MCF 10A (cell line): ENCODE measurements at places on chromosomes 1 and 21.

- H3K4me3 ChIP-seq: no peak overlapping the region
- peak; percentile 79 for DNase-seq
- H3K4me1 ChIP-seq: peaks cover 19% of the 10 kb centered on the region
Observed at GRCh38 chr1:154483941-154484803, 17.8 kb upstream of the TDRD10 start.

DNA sequence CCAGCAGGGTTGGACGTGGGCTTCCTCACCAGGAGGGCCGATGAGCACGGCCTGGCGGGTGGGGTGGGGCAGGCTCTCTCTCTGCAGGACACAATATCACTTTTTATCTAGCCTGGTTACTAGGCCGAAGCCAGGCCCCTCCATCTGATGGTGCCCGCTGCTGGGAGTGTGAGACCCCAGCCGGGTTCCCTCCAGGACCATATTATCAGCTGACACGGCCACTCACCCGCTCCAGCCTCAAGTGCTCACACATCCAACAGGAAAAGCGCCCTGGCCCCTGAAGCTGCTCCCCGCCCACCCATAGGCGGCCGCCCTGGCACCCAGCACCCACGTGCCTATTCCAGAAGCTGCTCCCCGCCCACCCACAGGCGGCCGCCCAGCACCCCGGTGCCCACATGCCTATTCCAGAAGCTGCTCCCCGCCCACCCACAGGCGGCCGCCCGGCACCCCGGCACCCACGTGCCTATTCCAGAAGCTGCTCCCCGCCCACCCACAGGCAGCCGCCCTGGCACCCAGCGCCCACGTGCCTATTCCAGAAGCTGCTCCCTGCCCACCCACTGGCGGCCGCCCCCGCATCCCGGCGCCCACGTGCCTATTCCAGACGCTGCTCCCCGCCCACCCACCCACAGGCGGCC, 5.0 kb downstream of the SLC19A1 start:
- H3K27me3 ChIP-seq: no peaks in the 10 kb centered on the region
- no peaks in the 10 kb centered on the region for H3K36me3 ChIP-seq
- peaks cover 5% of the 10 kb centered on the region for H3K4me1 ChIP-seq
- H3K27ac ChIP-seq: no peak overlapping the region
- no peak for DNase-seq
- no peak overlapping the region for H3K4me3 ChIP-seq

GRCh38 chr1:84688463-84689061, 1.7 kb downstream of the SSX2IP start:
- peak; percentile 26 for DNase-seq
- H3K36me3 ChIP-seq: peaks cover 6% of the 10 kb centered on the region
- H3K27ac ChIP-seq: no peak overlapping the region
- H3K27me3 ChIP-seq: no peaks in the 10 kb centered on the region

DNA sequence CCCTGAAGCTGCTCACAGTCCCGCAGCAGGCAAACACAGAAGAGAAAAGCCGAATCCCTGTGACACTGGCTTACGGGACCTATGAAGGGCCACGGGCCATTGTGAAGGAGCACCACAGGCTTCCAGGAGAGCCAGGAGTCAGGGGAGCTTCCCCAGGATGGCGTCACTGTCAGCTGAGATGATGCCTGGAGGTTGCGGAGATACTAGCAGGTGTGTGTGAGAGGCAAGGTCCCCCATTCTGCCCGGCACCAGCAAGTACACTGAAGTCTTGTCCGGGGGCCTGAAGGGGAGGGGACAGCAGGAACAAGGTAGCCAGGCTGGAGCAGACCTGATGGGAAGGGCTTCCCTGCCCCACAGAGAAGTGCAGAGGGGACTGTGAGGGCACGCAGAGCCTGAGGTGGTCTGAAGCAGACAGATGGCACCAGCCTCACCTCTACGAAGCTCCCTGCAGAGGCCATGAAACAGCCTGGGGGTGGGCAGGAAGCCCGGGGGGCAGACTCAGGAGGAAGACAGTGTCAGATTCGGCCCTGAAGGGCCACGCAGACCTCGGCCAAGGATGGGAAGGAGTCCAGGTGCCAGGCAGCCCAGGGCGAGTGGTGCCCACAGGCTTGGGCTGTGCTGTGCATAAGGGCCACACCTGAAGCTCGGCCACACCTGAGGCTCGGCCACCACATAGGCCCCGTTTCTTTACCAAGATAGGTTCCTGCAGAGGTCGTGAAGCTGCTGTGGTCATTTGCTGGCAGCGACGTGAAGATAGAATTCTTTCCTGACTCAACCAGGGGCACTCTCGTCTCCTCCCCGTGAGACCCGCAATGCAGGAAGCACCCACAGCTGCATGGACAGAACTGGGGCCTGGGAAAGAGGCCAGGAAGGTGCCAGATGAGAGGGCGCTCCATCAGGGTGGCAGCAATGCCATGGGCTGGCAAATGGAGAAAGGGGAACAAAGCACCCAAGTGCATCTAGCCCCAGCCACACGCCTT, 10.1 kb downstream of the TCP10L start:
- no peak overlapping the region for H3K27ac ChIP-seq
- no peak for DNase-seq
- H3K4me3 ChIP-seq: no peak overlapping the region

DNA sequence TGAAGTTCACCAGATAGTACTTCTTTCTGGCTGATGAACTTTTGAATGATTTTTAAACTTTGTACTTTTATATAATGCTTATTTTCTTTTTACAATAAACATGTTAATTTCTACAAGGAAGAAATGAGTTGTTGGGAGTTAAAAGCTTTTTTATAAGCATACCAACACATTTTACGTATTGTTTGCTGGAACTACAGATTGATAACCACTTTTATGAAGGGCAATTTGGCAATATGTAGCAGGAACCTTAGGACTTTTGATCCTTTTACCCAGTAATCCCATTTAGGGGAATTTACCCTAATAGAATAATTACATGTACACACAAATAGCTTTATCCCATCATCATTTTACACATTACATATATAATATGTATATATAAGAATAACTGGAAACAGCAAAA, 16.3 kb downstream of the PRPF38A start:
- no peak for DNase-seq
- no peaks in the 10 kb centered on the region for H3K27me3 ChIP-seq
- peaks cover 86% of the 10 kb centered on the region for H3K36me3 ChIP-seq

GRCh38 chr21:17631195-17631594, 18.5 kb upstream of the BTG3 start:
- H3K36me3 ChIP-seq: no peaks in the 10 kb centered on the region
- no peaks in the 10 kb centered on the region for H3K4me1 ChIP-seq
- H3K4me3 ChIP-seq: no peak overlapping the region
- no peak overlapping the region for H3K27ac ChIP-seq
- no peaks in the 10 kb centered on the region for H3K27me3 ChIP-seq

- no peak overlapping the region for H3K27ac ChIP-seq
- H3K36me3 ChIP-seq: no peaks in the 10 kb centered on the region
- H3K27me3 ChIP-seq: no peaks in the 10 kb centered on the region
- no peak overlapping the region for H3K4me3 ChIP-seq
- DNase-seq: no peak
- H3K4me1 ChIP-seq: peaks cover 9% of the 10 kb centered on the region
Observed at GRCh38 chr1:39679821-39680220, 7.9 kb upstream of the NT5C1A start.

DNA sequence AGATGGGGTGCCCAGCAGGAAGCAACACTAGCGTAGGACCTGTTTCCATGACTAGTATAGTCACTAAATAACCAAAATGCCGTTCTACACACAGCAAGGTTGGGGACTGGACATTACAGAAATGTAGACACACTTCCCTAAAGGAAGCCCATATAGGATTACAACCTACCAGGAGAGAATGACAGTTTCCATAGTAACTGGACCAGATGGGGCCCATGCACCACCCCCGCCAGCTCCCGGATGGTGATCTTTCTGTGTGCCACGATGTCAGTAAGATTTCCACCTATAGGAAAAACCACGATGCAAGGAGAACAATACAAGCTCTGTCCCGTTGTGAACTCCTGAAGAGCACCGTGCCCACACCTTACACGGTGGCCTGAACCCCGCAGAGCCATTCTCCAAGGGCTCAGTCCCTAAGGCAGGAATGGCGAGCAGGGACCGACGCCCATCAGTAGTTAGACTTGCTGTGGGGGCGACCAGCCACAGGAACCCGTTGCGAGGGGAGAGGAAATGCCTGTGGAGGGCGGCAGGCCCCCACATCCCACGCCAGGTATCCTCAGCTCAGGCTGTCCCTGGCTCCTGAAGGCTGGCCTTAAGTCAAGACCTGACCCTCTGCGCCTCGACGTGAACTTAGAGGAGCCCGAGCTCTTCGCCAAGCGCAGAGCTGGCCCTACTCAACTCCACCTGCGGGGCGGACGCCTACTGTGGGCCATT, 13.6 kb upstream of the CEP85 start:
- H3K36me3 ChIP-seq: no peaks in the 10 kb centered on the region
- H3K27me3 ChIP-seq: peaks cover 2% of the 10 kb centered on the region
- DNase-seq: no peak
- no peak overlapping the region for H3K4me3 ChIP-seq
- no peaks in the 10 kb centered on the region for H3K4me1 ChIP-seq
- no peak overlapping the region for H3K27ac ChIP-seq

- H3K4me1 ChIP-seq: peaks cover 9% of the 10 kb centered on the region
- no peaks in the 10 kb centered on the region for H3K27me3 ChIP-seq
- no peak for DNase-seq
- peaks cover 41% of the 10 kb centered on the region for H3K36me3 ChIP-seq
- H3K4me3 ChIP-seq: no peak overlapping the region
Observed at GRCh38 chr21:17784180-17784598, 35.0 kb downstream of the C21orf91 start.

- H3K4me3 ChIP-seq: no peak overlapping the region
- H3K36me3 ChIP-seq: no peaks in the 10 kb centered on the region
- H3K27me3 ChIP-seq: no peaks in the 10 kb centered on the region
- H3K27ac ChIP-seq: no peak overlapping the region
Observed at GRCh38 chr1:100456880-100457279, 81.1 kb upstream of the GPR88 start.

- peak overlapping the region; percentile 96 for H3K27ac ChIP-seq
- peaks cover 70% of the 10 kb centered on the region for H3K36me3 ChIP-seq
- DNase-seq: peak; percentile 83
- H3K4me1 ChIP-seq: peaks cover 56% of the 10 kb centered on the region
Observed at GRCh38 chr1:234607109-234608024, 2.6 kb downstream of the IRF2BP2 start.

DNA sequence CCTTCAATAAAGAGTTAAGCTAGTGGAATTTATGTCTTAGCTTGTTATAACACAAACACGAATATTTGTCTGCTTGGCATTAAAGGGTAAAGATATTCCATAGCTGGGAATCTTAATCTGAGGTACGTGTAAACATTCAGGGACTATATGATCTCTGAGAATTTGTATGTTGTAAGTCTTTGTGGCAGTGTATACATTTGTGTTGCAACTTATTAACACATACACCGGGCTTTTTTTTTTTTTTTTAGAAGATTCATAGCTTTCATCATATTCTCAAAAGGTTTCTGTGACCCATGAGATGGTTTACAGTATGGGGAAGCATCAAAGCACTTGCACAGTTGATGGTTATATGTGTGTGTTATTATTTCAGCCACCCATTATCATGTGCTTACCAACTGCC, 3.0 kb downstream of the GGPS1 start:
- H3K27ac ChIP-seq: no peak overlapping the region
- peaks cover 17% of the 10 kb centered on the region for H3K4me1 ChIP-seq
- DNase-seq: peak; percentile 34
- no peak overlapping the region for H3K4me3 ChIP-seq
- no peaks in the 10 kb centered on the region for H3K27me3 ChIP-seq

DNA sequence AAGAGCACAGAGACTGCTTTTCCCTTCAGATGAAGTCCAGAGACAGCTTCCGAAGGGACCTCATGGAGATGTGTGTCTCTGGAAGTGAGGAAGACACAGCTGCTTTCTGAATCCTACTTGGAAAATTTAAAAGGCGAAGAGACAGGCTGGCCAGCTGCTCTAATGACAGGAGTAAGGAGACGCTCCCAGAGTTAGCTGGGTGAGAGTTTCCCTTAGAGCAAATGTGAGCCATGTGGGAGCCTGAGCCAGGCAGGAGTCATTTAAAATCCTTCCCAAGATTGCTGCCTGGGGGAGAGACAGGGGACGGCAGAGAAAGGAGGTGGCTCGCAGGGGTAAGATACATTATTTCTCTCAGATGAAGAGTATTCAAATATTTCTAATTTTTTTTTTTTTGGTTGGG, 53.1 kb downstream of the ZNF326 start:
- H3K36me3 ChIP-seq: no peaks in the 10 kb centered on the region
- no peak for DNase-seq

DNA sequence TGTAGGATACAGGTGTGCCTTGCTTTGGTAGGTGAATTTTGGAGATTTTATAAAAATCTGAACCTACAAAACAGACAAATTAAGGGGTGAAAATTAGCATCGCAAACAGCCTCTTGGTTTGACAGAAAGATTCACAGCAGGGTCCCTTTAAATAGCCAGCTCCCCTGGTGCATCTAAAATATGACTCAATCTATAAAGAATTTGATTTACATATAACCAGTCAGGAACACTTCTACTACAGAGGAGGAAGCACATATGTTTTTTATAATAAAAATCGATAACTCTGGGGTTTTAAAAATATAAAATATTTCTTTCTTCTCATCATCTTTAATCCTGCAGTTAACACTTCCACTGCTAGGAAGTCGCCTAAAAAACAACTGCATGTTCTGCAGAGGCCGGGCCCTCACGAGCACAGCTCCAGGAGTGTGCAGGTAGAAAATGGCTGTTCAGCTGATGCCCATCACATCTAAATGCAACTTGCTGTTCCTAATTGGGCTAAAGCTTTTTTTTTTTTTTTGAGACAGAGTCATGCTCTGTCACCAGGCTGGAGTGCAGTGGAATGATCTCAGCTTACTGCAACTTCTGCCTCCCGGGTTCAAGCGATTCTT, 203.4 kb downstream of the HS2ST1 start:
- no peak overlapping the region for H3K4me3 ChIP-seq
- peaks cover 30% of the 10 kb centered on the region for H3K4me1 ChIP-seq
- H3K27me3 ChIP-seq: no peaks in the 10 kb centered on the region
- peak; percentile 13 for DNase-seq

DNA sequence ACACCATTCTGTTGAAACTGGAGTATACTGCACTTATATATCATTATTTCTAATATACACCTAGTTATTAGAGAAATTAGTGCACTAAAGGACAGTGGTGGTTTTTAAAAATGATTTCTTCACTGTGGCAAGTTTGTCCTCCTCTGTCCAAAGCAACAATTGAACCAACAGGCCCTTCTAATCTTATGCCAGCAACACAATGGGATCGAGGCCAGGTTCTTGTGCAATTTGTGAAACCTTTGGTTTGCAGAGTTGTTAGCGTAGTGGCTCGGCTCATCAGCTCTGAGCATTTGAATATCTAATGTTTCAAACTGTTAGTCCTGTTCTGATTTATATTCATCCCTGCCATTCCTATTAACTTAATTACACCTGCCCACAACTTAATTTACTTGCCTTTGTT, 9.9 kb upstream of the LRRC39 start:
- no peaks in the 10 kb centered on the region for H3K4me1 ChIP-seq
- peaks cover 5% of the 10 kb centered on the region for H3K36me3 ChIP-seq
- peak; percentile 87 for DNase-seq
- no peak overlapping the region for H3K27ac ChIP-seq
